ENCODE measurements at places on chromosomes 6 and 20. TPM values are rescaled to one million over a fixed set of nuclear protein-coding genes. Genes with fewer than 3 reads are reported as not detected.

DNA sequence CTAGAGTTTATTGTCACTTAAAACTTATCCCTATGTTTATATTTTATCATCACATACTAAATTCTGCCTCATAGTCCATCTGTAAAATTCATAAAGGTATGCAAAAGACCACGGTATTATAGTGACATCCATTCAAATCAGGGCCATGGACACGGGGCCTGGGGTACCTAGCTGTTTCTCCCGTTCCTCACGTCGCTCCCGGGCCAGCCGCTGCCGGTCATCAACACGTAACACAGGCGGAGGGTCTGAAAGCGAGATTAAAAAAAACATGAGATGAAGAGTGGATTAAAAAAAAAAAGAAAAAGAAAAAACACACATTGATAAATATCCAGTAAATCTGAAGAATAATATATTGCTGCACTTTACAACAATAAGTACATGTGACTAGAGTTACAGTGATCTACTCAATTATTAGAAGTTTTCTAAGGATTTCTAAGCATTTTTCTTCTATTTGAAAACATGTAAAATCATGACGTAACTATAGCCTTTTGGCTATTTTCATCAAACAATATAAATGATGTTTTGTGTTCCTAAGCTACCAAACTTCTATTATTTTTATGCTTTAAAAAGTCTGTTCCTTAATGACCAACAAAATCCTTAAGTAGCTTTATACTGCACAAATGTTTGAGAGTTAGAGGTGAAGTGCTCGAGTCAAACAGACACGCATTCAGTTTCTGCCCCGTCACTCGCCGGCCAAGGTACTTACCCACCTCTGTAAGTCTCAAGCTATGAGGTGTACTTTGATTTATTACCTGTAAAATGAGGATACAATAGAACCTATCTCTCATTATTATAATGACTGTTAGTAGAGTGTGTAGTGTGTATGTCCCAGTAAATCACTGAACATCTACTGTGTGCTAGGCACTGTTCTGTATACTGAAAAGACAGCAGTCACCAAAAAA is 122.1 kb upstream of the BCLAF1 start:
- no peak for DNase-seq

ZC2HC1B gene
- total RNA-seq: not detected

DNA sequence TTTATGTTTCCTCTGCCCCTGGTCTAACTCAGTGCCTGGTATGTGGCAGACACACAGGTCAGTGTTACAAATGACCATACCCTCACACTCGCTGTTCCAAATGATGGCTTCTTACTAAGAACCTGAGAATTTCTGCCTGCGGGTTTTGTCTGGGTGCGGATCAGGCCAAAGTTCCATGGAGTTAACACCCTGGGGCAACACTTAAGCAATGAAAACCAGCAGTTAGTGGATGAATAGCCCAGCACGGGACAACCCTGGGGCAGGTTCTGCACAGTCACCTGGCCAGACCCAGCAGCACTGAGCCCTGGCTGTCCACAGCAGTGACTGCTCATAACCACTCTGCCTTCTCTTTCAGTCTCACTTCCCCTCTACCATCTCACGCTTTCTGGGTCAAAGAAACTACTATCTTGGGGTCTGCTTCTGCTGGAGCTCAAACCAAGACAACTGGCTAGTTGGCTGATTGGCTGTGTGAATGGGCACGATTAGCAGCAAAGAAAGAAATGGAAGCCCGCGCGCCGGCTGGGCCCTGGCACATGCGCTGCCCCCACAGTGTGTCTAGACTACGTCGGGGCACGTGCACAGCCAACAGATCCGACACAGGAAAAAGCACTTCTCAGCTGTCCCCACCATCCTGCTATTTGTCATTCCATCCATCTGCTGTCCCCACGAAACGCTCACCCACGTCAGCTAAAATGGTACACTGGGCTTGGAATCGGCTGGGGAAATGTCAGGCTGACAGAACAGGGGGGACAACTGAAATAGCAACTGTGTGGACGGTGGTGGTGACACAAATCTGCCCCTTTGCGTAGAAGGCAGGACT is 36.6 kb downstream of the MGME1 start:
- peak; percentile 46 for DNase-seq

CRISP3 gene
- total RNA-seq: not detected

DNA sequence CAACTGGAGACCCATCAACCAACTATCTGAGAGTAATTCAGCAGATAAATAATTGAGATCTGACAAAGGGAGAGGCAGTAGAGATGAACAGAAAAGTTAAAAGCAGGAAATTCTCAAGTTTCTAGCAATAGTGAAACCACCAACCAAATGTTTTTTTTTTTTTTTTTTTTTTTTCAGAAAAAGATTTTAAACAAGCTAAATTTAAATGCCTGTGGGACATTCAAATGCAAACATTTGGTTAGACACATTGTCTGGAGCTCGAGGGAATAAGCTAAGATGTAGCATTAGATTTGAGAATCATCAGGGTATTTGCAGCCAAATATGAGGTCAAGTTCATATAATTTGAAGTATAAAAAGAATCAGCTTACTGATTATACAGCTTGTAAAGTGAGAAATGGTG is 16.4 kb downstream of the RANBP9 start:
- DNase-seq: no peak

CDH22 gene
- total RNA-seq: not detected

DNA sequence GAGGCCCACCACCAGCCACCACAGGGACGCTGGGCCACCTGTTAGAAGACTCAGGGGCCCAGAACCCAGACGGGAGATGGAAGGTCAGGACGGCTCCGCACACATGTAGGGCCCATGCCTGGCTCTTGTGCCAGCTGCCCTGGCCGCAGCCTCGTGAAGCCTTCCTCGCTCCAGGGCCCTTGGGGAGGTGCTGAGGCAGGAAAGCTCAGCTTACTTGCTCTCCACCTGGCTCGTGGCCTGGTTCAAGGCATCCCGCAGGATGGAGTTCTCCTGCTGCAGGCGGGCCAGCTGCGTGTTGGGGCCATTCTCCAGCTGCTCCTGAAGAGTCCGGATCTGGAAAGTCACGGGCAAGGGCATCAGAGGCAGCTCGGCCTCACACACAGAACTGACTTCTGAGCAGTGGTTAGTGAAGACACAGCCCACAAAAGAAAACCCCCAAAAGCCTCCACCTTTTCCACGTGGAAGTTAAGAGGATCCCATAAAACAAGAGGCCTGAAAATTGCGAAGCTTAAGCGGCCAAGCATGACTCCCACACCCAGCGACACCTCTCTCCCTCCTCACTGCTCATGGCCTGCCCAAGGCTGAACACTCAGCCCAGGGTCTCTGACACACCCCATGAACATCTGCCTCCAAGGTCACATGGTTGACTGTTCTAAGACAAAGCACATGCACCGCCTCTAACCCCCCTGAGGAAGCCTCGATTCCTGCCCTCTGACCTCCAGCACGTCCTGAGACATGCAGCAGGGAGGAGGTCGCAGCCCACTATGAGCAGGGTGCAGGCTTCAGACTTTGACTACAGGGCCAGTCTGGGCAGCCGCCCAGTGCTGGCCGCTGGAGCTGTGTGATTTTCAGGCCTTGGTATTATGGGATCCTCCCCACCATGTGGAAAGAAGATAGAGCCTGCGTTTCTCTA is 46.5 kb downstream of the RRBP1 start:
- no peak for DNase-seq

GRCh38 chr6:160104821-160105517 is 16.6 kb upstream of the SLC22A1 start:
- DNase-seq: no peak

DNA sequence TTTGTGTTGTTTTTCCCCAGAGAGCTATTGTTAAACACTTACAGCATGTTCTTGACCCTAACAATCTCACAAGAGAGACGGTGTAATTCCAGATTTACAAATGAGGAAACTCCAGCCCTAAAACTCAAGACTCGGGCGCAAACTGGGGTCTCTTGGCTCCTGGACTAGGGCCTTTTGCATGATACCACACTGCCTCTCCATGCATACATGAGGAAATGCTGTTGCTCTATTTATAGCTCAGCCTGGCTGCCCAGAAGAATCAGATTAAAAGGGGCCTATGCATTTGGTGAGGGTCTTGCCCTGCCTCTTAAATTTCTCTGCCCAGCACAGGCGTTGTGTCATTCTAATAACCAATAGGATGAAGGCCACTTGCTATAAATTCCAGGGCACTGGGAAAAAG is 30.5 kb upstream of the SNRPB2 start:
- DNase-seq: no peak

ERVFRD-1 gene
- total RNA-seq: not detected

DNA sequence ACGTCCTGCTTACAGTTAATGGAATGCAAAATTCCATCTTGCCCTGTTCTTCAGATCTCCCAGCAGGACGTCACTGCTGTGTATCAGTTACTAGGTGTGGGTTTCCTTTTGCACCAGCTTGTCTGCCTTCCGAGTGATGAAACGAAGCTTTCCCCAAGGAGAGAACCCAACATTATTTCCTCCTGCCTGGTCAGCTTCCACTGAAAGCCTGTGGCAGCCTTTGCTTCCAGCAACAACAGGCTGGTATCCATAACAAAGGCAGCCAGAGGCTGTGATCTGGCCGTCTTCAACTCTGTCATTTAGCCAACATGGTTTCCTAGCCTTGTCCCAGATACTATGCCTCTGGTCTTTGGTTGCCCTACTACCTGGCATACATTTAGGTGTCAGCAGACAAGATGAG is 78.9 kb upstream of the HEY2 start:
- DNase-seq: no peak

DNA sequence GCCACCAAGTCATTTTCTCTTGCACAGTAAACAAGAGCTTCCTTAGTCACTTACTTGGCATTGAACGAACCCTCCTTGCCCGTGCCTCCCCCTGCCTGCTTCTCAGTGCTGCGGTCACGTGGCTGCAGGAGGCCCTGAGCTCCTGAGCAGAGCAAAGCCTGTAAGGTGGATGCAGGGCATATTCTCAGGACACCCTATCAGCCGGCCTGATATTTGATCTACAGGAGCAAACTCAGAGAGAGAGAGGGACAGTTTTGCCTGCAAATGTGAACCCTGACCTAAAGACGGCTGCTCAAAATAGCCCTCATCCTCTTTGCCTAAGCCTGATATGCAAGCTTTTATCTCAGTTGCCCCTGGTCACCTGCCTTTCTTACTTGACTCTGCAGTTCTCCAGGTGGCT is 93.0 kb upstream of the POPDC3 start:
- no peak for DNase-seq

DNA sequence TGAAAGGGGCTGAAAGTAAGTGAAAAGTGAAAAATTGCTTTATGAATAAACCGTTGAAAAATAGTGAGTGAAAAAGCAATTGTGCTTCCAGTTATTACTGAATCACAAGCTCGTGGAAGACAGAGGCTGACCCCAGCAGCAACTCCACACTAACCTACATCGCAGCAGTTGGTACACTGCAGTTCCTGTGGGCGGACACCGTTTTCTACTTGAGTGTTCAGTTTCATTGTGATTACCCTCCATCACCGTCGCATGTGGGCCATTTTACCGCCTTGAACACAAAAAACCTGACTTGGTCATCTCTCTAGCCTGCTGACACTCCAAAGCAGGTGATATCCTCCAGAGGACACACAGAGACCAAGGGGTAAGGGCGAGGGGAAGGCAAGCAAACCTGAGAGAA is 28.4 kb downstream of the PRDM1 start:
- no peak for DNase-seq

CYP39A1 gene
- total RNA-seq: 22.6 TPM

UNC5CL gene
- 0.63 TPM for total RNA-seq

VWA7 gene
- total RNA-seq: 3.7 TPM

DNA sequence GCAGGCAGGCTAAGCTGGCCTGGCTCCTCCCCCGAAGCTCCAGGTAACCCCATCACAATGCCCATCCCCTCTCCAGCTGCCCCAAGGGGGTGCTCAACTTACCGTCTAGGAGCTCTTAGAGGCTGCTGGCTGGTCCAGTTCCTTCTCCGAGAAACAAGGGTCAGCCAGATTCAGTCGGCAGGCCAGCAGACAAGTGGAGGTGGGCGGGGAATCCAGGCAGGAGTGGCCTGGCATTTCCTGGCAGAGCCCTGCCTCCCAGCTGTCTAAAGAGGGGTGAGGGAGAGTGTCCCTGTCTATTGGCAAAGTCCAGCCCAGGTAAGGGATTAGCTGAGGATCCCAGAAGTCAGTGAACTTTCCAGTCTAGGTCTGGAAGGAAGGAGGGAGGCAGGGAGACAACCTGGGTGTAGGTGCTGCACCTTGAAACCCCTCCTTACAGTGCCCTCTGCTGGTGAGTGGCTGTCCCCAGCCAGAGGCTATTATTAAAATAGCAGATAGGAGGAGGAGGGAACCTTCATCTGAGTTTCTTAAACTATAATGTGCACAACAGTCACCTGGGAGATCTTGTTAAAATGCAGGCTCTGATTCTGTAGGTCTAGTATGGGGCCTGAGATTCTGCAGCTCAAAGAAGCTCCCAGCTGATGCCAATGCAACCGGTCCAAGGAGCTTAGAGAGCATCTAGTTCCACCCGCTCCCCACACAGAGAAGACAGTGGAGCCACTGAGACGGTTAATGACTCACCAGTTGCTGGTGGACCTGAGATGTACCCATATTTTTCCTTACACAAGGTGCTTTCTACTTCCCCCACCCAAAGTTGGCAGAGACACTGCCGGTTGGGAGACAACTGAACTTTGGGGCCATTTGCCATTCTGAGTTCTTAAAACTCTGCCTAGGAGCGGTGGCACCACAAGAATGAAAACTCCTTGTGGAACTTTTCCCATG is at the start of gene UNC5CL:
Gene UNC5CL, minus strand, starts transcription at position 162 of the 939 bp plus-strand sequence. CDS start 4,147 bp downstream, outside the sequence.
- DNase-seq: peak; percentile 67

GRCh38 chr6:13338038-13338437 is 9.7 kb upstream of the TBC1D7 start:
- DNase-seq: no peak

DNA sequence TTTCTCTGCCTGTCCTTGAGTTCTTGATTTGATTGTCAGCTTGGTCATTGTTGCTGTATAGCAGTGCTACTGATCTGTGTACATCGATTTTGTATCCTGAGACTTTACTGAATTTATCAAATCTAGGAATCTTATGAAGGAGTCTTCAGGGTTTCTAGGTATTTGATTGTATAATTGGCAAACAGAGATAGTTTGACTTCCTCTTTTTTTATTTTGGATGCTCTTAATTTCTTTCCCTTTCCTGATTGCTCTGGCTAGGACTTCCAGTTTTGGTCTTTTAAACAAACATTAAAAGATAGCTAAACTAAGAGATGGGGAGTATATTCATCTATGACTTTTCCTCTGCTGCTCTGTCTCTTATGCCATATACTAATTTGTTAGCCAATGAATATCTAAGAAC is 62.4 kb downstream of the NCOA7 start:
- no peak for DNase-seq

- DNase-seq: peak; percentile 85
Measured at GRCh38 chr6:30453508-30454116, 35.7 kb upstream of the HLA-E start.
